ENCODE measurements at places on chromosomes 6 and 20.
A peak's percentile ranks its signal among the peaks of the same experiment; 100 is the strongest.

DNA sequence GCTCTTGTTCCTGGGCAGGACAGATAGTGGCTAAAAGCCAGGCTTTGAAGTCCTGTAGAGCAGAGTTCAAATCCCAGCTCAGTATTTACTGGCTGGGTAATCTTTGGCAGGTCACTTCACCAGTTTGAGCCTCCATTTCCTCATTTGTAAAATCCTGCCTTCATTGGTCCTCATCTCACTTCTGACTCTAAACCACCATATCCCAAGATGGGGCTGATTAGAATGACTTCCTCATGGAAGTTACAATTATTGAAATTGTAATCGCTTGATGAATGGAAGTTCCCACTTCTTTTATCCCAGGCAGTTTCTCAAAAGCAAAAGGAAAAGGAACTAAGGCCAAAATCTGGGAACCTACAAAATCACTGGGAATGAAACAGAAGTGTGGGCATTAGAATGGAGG lies 35.9 kb upstream of the B4GALT5 start:
- no peak for DNase-seq

- peak; percentile 22 for DNase-seq
Measured at GRCh38 chr20:24746351-24746685, 202.8 kb upstream of the CST7 start.

DNA sequence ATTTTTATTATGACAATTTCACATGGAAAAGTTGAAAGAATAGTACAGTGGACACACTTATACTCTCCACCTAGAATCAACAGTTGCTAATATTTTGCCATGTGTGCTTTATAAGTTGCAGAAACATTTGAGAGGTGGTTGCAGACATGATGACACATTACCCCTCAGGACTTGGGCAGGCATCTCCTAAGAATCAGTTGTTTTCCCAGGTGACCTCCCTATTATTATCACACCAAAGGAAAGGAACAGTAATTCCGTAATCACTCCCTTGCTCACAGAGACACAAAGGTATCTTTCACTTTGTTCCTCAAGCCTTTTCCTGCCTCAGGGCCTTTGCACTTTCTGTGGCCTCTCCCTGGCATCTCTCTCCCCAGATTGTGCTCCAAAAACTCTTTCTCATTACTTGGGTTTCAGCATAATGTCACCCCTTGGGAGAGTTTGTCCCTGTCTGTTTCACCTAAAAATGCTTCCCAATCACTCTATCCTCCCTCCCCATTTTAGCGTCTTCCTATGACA lies 5.9 kb upstream of the SULF2 start:
- no peak for DNase-seq

- peak; percentile 76 for DNase-seq
Measured at GRCh38 chr6:154410619-154411072, 54.0 kb upstream of the IPCEF1 start.

- no peak for DNase-seq
Measured at GRCh38 chr6:87724983-87725811, 23.2 kb upstream of the AKIRIN2 start.

GRCh38 chr6:156794546-156795354 lies 17.6 kb downstream of the ARID1B start:
- no peak for DNase-seq

DNA sequence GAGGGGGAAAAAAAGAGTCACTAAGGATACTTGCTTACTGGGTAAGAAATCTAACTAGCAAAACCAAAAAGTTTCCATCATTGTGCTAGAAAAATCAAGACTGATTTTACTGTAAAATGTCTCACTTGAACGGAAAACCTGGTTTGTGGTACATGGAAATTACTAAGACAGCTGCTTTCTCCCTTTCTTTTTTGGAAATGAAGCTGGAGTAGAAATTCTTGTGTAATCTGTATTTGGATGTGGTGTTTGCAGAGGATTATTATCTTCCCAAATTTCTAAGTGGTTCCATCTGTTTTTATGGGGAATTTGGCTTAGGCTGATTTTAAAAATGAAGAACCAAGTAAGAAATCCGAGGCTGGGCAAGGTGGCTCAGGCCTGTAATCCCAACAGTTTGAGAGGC lies 20.4 kb downstream of the EPB41L2 start:
- DNase-seq = peak; percentile 58

- DNase-seq = peak; percentile 56
Measured at GRCh38 chr6:144007478-144008119, 460 bp downstream of the PLAGL1 start.

GRCh38 chr20:51327251-51327841 lies 215.2 kb downstream of the NFATC2 start:
- no peak for DNase-seq

DNA sequence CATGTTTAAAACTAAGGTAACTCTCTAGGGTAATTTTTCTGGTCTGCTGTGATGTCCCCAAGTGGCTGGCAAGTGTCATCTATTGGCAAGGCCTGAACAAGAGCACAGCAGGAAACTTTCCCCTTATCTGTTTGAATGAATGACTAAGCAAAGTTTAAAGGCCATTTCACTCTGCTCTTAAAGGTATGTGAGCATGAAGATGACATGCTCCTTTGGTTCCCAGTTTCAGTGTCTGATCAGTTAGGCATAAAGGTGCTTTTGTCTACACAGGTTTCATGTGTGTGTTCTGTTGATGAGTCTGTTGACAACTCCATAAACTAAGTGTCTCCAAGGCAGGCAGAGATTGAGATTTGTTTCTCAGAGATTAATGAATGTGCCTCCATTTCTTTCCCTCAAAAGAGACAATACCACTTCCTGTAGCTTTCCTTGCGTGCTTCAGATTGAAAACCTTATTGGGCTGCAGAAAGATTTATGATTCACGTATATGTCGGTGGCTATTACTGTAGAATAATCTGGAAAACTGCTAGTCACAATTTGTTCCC lies 83.9 kb downstream of the MAP3K7 start:
- DNase-seq = no peak

DNA sequence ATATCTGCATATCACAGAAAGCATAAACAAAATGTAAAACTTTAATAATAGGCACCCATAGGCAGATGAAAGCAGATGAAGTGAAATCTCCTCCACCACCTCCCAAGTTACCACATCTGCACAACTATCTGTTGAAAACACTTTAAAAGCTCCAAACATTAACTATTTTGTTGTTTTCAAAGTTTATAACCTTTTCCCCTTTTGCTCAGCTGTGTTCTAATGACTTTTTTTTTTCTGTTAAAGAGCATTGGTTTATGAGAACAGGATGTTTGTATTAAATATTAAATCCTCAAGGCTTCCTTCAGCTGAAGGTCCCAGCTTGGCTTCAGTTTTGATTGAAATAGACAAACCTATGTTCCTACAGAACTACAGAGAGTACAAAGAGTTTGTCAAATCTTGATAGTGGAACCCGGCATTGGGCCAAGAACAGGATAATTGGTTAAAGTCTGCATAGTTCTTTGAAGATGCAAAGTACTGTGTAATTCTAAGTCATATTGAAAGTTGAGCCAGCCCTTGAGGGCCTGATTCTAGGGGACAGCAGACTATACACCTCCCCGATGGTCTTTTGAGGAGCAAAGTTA lies 255.1 kb upstream of the JAG1 start:
- DNase-seq = peak; percentile 65

- DNase-seq = no peak
Measured at GRCh38 chr20:33926425-33926824, 67.3 kb upstream of the RALY start.

DNA sequence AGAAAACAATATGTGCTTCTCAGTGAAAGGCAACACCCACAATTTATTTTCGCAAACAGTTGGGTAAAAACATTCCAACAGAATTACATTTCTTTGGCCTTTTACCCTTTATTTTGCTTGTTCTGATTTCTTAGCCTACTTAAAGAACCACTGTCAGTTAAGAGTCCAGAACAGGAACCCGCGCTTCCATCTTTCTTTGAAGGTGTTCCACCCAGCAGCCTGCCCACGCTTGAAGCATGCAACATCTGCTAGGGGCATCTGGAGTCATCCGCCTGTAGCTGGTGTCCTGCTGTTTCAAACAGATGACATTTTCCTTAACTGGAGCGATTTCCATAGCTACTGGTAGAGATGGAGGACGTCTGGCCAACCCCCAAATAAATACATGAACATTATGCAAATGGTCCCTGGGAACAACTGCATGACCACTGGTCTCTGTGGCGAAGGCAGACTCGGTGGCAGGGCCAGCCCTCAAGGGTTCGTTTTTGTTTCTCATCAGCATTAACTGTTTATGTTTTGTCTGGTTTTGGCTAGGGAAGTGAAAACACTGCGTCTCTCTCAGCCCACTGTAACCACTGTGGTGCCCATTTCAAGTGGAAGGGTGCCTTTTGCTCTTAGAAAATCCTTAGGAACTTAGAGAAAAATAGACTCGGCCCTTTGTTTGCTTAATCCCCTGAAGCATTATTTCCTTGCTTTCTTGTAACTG lies 51.6 kb downstream of the LAMA4 start:
- no peak for DNase-seq

- DNase-seq = peak; percentile 7
Measured at GRCh38 chr6:10908228-10908627, 21.4 kb downstream of the SYCP2L start.

GRCh38 chr6:21595285-21596144 lies 2.0 kb downstream of the SOX4 start:
- peak; percentile 47 for DNase-seq
